ENCODE measurements at places on chromosomes 4 and X. TPM values are rescaled to one million over a fixed set of nuclear protein-coding genes. Genes with fewer than 3 reads are reported as not detected.

- DNase-seq = no peak
Measured at GRCh38 chrX:72245461-72246089, 6.7 kb upstream of the ERCC6L start.

GRCh38 chrX:119235051-119235511, 1.0 kb upstream of the PGRMC1 start:
- no peak for DNase-seq

GRCh38 chrX:117092641-117093040, 629.9 kb upstream of the CT83 start:
- DNase-seq = no peak

GRCh38 chr4:36042122-36042970, 202.0 kb downstream of the ARAP2 start:
- DNase-seq = no peak

GRCh38 chrX:25442499-25442898, 426.7 kb upstream of the ARX start:
- DNase-seq = no peak

ITM2A gene
- total RNA-seq = 82.1 TPM

SPACA5 gene
- not detected for total RNA-seq

GPR119 gene
- total RNA-seq = not detected

SSX3 gene
- total RNA-seq = not detected

GRID2 gene
- not detected for total RNA-seq

STATH gene
- not detected for total RNA-seq

VCX2 gene
- total RNA-seq = not detected
